ENCODE measurements at places on chromosomes 2 and 18.

- no peak for DNase-seq
Observed at GRCh38 chr2:11592671-11593574, 59.1 kb downstream of the GREB1 start.

DNA sequence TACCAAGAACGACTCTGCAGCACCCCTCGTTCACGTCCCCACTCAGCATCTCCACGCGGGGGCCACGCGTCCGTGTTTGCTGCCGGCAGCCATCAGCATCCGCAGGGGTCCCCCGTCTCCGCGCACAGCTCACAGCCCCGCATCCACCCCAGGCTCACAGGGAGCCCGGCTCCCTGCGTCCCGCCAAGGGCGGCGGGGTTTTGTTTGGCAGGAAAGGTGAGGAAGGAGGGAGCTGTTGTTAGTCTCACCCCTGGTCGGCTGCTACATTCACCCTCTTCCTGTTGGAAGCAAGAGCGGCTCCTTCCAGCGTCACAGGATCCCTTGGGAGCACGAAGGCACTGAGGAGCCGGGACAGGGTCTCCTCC is 131.0 kb upstream of the CTDP1 start:
- DNase-seq = no peak

DNA sequence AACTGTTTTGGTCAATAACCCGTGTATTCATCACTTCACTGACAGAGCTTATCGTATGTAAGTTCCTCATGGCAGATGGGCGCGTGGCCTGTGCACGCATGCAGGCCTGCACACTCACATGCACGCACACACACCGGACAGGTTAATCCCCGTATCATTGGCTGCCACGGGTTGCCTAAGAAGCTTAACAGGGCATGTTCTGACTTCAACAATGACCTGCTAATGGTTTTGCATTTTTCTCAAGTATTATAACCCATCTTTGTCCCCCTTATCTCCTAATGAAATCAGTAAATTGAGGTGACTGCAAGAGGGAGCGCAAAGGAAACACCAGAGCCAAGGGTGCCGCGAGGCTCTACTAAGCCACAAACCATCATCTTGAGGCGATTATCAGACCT is 399.0 kb upstream of the ID2 start:
- no peak for DNase-seq

DNA sequence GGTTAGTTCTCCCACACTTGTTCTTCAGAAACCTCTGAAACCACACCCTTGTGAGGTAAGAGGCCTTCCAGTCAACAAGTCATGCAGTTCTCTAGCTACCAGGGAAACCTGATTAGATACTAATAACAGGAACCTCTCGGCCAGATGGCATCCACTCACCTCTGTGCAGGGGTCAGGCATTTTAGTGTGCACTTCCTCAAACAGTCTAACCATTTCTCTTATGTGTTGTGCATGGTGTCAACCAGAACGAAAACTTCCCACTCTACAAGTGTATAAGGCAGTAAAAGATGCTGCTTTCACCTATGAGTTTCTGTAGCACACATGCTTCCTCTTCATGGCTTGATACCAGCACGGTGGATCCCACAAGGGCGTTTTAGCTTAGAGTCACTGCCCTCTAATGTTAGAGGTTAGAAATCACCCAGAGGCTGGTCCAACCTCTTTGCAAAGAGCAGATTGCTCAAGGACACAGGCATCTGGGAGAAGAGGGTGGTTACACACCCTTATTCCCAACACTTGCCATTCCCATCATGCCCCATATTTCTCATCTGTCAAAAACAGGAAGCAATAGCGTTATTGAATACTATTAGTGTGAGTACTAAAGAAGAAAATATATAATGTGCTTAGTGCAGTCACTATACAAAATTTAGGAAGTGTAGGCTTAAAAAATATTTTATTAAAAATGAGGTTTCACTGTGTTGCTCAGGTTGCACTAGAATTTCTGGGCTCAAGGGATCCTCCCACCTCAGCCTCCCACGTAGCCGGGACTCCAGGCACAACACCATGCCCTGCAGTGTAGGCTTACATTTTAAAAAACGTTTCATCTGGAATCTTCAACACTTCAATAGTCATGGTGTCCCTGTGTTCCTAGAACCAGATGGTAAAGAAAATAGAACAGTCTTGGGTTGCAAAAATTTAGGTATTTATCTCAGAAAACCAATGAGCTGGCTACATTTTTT is 34.5 kb upstream of the RAB31 start:
- no peak for DNase-seq

DNA sequence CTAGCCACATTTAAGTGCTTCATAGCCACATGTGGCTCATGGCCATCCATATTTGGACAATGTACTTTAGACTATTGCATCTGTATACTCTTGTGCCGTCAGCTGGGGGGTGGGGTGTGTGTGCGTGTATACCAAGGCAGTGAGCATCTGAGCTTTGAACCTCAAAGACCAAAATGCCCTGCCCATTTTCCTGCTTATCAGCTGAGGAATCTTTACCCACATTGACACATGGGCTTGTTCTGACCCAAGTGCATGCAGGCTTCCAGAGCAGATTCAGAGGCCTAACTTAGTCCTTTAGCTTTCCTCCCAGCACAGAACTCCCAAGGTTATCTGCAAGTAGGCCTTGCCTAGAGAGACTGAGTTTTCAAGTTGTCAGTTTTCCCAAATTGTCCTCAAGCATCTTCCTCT is 11.1 kb upstream of the MOCOS start:
- DNase-seq = no peak

DNA sequence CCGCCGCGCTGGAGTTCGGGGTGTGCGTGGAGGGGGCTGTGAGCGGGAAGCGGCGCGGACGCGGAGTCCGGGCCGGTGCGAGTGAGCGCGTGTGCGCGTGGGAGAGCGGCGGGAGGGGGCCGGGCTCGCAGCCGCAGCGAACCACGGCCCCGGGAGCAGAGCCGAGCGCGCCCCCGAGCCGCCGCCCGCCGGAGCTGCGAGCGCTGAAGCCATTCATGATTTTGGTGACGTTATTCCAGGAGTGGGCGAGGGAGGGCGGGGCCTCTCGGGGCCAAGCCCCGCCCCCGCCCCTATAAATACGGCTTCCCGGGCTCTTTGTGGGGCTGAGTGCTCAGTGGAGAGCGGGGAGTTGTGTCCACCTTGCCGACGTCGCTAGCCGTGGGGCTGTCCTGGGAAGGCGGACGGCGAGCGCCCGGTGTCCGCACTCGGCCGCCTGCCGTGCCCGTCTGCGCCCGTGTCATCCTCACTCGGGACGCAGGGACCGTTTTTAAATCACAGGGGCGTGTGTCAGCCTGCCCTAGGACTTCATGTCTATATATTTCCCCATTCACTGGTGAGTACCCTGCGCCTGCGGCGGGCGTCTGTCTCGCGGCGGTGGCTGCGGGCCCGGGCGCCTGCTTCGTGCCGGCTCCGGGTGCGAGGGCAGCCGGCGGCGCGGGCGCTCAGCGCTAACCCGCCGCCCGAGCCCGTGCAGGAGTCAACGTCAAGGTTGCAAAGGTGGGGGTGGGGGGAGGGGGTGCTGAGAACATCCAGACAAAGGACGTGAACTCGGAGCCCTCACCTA is at the start of gene LBH:
TSS of gene LBH (plus strand) at position 323 of the 784 bp plus-strand sequence. CDS start at position 528, 205 bp downstream.
- no peak for DNase-seq

GRCh38 chr2:238518172-238518820 is 91.6 kb downstream of the ASB1 start:
- DNase-seq = no peak

- no peak for DNase-seq
Observed at GRCh38 chr2:185128996-185129395, 530.7 kb downstream of the ZNF804A start.

All from C1 segment of cervical spinal cord (tissue), 14 donors.